ENCODE measurements at places on chromosomes 4 and X. TPM values are rescaled to one million over a fixed set of nuclear protein-coding genes. Genes with fewer than 3 reads are reported as not detected.

- no peak for DNase-seq
Measured at GRCh38 chrX:12965131-12965940, 9.6 kb upstream of the TMSB4X start.

- DNase-seq: peak; percentile 77
Measured at GRCh38 chr4:170047771-170048354, 21.7 kb upstream of the MFAP3L start.

DNA sequence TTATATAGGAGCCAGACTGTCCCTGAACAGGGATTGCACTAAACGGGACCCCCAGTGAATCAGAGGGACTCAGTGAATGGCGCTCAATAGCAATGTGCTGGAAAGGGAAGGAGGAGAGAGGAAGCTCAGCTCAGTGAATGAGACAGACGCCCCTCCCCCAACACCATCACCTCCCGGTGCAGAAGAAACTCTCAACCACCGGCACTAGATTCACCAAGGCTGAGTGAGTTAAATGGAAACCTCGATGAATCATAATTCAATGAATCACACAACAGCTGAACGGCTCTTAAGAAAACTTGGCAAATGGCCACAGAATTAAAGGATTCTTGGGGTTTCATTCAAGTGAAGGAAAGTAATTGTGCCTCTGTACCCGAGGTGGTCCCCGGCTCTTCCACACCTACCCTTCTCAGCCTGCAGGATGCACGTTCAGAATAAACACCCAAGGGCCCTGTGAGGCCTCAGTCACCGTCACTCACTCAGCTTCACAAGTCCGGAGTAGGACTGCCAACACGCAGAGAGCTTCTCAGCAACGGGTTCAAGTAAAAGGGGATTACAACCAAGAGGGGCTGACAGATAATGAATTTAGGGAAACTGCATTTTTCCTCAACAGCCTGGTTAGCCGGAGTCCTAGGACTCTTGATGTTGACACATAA lies 29.3 kb downstream of the CRMP1 start:
- DNase-seq: no peak

- no peak for DNase-seq
Measured at GRCh38 chr4:106444557-106444956, 76.0 kb upstream of the GIMD1 start.

DNA sequence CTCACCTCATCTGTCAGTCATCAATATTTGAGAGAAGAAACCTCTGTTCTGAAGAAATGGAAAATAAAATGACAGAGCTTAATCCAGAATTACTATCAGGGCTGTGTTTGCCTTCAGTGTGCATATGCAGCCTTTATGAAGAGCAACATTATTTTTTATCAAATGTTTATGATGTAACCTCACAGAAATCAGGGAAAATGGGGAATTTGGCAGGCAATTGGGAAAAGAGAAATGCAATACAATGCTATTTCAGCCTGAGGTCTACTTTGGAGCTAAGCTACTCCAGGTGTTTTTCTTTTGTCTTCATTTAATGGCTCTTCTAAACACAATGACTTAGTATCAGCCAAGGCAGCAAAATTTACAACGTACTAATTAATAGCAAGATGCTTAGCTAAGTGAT lies 241.1 kb upstream of the TET2 start:
- no peak for DNase-seq

DNA sequence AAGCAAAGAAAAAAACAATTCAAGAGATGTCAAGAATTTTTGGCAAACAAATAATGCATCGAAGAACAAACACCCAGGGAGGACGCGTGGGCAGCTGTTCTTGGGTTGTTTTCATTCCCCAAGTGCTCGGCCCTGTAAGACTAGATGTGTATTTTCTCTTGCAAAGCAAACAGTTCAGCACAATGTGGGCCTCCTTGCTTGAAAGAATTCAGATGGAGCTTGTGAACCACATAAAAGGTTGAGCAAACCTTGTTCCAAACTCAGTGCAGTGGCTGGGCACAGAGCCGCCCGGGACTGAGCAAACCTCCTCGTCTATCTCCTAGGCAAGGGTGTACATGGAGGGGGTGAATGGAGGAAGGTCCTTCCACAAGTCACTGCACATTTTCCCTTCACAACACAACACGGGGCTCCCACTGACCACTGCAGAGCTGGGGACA lies 82.4 kb downstream of the HTRA3 start:
- DNase-seq: no peak

DNA sequence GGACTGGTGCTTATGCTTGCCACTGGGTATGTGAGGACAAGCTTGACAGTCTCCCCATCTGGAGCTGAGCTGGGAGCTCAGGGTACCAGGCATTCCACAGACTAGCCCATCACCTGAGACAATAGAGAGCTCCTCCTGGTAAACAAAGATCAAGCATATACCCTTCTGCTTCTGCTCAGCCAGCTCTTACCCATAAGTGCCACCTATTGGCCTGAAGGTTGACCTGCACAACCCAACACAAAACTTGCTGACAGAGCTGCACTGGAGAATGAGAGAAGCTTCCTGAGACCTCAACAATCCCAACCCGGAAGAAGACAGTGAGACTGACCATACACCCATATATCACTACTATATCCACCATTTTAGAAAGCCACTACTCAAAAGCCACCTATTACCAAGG lies 1049.2 kb upstream of the INTU start:
- peak; percentile 71 for DNase-seq

GRCh38 chr4:16289897-16290554 lies 63.8 kb upstream of the TAPT1 start:
- peak; percentile 37 for DNase-seq

GRCh38 chrX:48496660-48497059 lies 12.1 kb upstream of the PORCN start:
- no peak for DNase-seq

DNA sequence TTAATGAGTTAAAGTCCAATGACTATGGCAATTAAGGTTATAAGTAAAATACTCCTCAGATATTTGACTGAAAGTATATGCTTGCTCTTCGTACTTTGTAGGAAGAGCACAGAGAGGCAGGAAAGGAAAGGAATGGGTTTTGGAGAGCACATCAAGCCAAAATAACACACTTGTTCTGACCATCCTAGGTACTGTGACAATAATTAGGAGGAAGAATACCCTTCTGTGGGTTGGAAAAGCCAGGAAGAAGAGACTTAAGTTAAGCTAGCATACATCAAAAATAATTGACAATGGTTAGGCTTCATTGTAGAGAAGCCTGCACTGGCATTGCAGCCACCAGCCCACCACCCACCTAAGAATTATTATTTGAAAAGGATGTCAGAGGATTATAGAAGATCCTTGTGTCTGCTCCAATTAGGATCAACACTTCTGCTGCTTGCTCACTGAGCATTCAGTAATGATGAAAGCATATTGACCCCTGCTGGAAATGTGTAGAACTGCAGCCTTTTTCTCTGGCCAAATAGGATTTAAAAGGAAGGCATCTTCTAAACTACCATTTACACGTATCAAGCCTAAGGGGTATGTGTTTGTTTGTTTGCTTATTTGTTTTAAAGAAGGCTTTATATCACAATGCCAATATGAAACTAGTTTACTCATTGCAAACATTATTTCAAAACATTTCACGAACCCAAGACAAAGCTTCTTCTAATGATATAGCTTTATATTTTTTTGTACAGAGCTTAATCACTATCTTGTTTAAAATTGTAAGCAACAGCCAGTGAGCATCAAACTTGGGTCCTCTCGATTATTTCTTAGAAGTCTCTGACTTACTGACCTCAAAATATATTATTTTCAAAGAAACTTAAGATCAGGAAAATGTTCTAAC lies 286.2 kb upstream of the TET2 start:
- peak; percentile 87 for DNase-seq

GRCh38 chr4:56871371-56871866 lies 36.3 kb upstream of the REST start:
- DNase-seq: peak; percentile 86

- DNase-seq: no peak
Measured at GRCh38 chr4:151004222-151004621, 10.9 kb downstream of the LRBA start.

GRCh38 chrX:68894513-68895340 lies 65.9 kb downstream of the EFNB1 start:
- DNase-seq: peak; percentile 77

- DNase-seq: no peak
Measured at GRCh38 chrX:17052793-17053192, 106.3 kb downstream of the REPS2 start.

DNA sequence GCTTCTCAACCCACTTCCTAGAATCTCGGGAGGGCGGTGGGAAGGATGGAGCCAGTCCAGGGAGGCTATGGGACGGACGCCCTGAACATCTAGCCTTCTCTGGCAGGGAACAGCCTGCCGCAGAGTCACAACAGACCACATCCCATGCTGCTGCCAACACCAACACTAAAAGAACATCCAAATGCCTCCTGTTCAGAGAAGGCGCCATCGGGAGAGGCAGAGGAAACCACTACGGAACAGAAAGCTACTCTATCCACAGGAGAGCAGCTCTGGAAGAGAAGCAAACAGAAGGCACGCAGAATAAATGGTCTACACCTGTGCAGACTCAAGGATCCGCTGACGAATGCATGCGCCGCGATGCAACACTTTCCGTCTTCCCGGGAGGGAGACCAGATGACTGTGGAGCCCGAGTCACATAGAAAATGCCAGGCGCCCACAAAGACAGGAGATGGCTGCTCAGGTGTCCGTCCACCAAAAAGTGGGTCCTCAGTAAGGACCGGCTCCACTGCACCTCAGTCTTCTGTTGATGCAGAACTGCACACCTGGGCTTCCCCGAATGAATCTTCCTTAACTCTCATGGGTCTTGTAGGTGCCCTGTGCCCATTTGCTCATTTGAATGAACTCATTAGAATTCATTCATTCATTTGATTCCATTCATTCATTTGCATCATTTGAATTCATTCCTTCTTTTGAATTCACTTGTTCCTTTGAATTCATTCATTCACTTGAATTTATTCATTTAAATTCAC lies 217.5 kb downstream of the DHRSX start:
- DNase-seq: no peak

DNA sequence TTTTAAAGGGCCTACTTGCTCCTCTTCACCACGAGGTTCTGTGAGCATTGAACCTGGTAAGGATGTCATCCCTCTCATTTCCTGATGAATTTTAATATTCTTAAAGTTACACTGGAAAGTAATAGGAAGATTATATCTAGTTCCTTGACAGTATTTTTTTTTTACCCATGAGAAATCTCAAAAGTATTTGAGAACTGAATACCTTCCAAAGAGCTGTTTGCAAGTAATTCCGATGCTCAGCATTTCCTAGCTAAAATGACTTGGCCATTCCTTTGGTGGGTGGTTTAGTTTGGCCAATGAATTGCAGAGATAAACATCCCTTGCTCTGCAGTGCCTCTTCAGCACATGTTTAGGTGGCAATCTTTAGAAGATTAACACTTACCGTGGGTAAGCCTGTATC lies 110.2 kb upstream of the WDR1 start:
- no peak for DNase-seq

GRCh38 chr4:141575884-141576283 lies 60.5 kb upstream of the IL15 start:
- no peak for DNase-seq

GRCh38 chrX:131201986-131202385 lies 87.1 kb downstream of the IGSF1 start:
- DNase-seq: no peak

DNA sequence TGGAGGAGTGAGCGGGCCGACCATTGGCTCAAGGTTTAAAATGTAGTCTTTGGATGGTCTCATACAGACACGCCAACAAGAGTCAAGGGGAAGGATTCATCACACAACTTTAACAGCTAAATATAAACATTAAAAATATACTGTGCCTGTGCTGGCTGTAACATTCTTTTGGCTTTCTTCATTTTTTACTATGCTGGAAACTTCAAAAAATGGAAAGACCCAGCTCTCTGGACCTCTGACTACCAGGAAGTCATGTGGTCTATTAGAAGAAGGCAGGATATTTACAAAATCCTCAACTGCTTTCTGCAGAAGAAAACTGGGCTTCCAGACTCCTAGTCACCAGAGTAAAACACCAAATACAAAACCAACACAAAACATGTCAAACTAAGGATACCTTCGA lies 49.8 kb upstream of the KLF3 start:
- no peak for DNase-seq

Gene H2BW2
- total RNA-seq: not detected

Gene RTL9
- total RNA-seq: 0.22 TPM

Gene CHRDL1
- total RNA-seq: 15.5 TPM

Gene TIMM17B
- total RNA-seq: 48.7 TPM

Gene PITX2
- total RNA-seq: 0.59 TPM

Gene POU3F4
- total RNA-seq: not detected

Gene FAM53A
- total RNA-seq: 10.3 TPM

Gene NMU
- 1.8 TPM for total RNA-seq

Gene ZGRF1
- 128 TPM for total RNA-seq

Gene ERCC6L
- 34.5 TPM for total RNA-seq

Gene PALLD
- total RNA-seq: 85.7 TPM

Data from neural progenitor cell (in vitro differentiated cells).